ENCODE measurements at places on chromosomes 16 and 17.

- no peak for DNase-seq
- no peak overlapping the region for H3K4me3 ChIP-seq
- peaks cover 7% of the 10 kb centered on the region for H3K4me1 ChIP-seq
- no peaks in the 10 kb centered on the region for H3K27me3 ChIP-seq
- H3K27ac ChIP-seq, result no peak overlapping the region
- H3K36me3 ChIP-seq, result peaks cover 9% of the 10 kb centered on the region
Measured at GRCh38 chr16:67888331-67888730, 3.6 kb downstream of the NRN1L start.

- peaks cover 67% of the 10 kb centered on the region for H3K4me1 ChIP-seq
- peak overlapping the region; percentile 91 for H3K4me3 ChIP-seq
- peak overlapping the region; percentile 91 for H3K27ac ChIP-seq
- H3K27me3 ChIP-seq, result no peaks in the 10 kb centered on the region
Measured at GRCh38 chr17:1829216-1829591, 498 bp downstream of the SMYD4 start.

- no peak for DNase-seq
- peaks cover 4% of the 10 kb centered on the region for H3K36me3 ChIP-seq
- no peak overlapping the region for H3K4me3 ChIP-seq
- peaks cover 4% of the 10 kb centered on the region for H3K4me1 ChIP-seq
Measured at GRCh38 chr16:88498576-88499208, 45.6 kb downstream of the ZFPM1 start.

DNA sequence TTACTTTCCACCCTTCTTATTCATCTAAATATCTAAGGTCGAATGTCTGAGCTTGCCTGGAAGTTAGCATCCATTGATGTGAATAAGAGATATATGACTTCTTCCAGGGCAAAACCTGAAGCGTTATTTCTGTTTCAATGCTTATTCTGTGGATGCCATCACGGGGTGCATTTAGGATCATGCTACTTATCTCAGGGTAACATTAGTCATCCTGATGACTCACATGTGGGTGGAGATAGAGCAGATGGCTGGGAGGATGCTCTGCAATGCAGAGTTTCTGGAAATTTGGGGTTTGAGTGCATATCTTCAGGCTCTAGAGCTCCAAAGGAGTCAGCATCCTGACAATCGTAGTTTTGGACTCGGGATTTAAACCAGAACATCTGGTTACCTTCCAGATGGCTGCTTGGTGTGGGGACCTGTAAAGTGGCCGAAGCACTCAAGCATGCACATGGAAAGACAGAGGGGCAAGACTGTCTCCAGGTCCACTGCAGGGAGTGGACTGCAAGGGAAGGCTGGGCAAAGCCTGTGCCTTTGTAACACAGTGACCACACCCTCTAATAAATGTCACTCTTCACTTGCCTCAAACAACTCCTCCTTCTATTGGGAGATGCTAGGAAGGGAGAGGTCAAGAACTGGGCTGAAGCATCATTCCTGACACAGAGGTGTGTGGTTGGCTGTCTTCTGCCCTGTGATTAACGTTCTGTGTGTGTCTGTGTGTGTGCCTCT, 175.2 kb upstream of the SALL1 start:
- no peak overlapping the region for H3K27ac ChIP-seq
- no peak overlapping the region for H3K4me3 ChIP-seq
- H3K27me3 ChIP-seq, result no peaks in the 10 kb centered on the region
- H3K36me3 ChIP-seq, result no peaks in the 10 kb centered on the region

GRCh38 chr16:57518922-57519321, 17.4 kb downstream of the CCDC102A start:
- no peak for DNase-seq
- peaks cover 10% of the 10 kb centered on the region for H3K36me3 ChIP-seq
- H3K27me3 ChIP-seq, result no peaks in the 10 kb centered on the region
- peaks cover 17% of the 10 kb centered on the region for H3K4me1 ChIP-seq
- H3K4me3 ChIP-seq, result no peak overlapping the region

GRCh38 chr16:14302031-14302398, 230.9 kb downstream of the MRTFB start:
- no peak overlapping the region for H3K27ac ChIP-seq
- H3K4me1 ChIP-seq, result peaks cover 12% of the 10 kb centered on the region
- H3K36me3 ChIP-seq, result no peaks in the 10 kb centered on the region
- DNase-seq, result no peak
- peak overlapping the region; percentile 72 for H3K4me3 ChIP-seq
- peaks cover 20% of the 10 kb centered on the region for H3K27me3 ChIP-seq

DNA sequence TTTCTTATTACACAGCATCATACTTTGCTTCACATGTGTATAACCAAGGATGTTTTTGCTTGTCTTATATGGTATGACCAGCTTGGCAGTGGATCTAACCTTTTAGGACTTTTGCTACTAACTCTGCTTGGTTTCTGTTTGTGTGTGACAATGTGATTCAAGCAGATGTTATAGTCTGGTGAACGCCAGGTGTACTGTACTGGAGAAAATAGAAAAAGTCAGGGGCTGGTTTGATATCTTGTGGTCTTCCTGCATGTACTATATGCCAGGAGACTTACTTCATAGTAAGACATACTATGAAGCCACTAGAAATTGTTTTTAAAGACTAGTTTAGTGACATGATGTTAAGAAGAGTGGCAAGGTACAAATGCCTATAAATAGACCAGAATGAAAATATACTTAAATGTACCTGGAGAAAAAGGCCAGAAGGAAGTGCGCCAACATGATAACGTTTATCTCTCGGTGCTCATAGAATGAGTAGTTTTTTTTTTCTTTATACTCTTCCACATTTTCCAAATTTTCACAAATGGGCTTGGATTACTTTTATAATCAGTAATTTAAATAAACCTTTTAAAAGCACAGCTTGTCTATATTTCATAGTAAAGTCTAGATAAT, 112.3 kb downstream of the PRKCA start:
- H3K4me3 ChIP-seq, result no peak overlapping the region
- H3K27me3 ChIP-seq, result no peaks in the 10 kb centered on the region
- no peak for DNase-seq
- H3K27ac ChIP-seq, result peak overlapping the region; percentile 5
- H3K4me1 ChIP-seq, result peaks cover 58% of the 10 kb centered on the region
- H3K36me3 ChIP-seq, result peaks cover 20% of the 10 kb centered on the region

DNA sequence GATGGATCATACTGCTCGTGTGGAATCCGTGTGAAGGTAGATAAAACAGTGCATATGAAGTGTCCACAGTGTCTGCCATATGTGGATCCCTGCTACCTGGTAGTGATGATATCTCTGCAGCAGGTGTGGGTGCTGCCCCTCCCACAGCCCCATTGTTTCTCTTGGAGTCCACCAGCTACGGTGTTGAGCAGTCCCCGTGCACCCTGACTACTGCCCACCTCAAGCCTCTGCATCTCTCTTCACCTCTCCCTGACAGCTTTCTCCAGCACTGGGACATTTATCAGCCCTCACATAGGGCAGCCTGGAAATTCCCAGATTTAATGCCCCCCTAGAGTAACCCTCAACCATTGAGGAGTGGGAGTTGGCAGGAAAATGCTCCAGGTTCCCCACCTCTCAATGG, 244.7 kb downstream of the IRF8 start:
- no peaks in the 10 kb centered on the region for H3K36me3 ChIP-seq
- H3K27ac ChIP-seq, result no peak overlapping the region
- no peak overlapping the region for H3K4me3 ChIP-seq
- peaks cover 7% of the 10 kb centered on the region for H3K27me3 ChIP-seq

- H3K4me3 ChIP-seq, result no peak overlapping the region
- H3K36me3 ChIP-seq, result no peaks in the 10 kb centered on the region
- peaks cover 37% of the 10 kb centered on the region for H3K4me1 ChIP-seq
- no peak overlapping the region for H3K27ac ChIP-seq
- no peak for DNase-seq
Measured at GRCh38 chr17:75082683-75083082, 5.1 kb upstream of the SLC16A5 start.
